NCI-H2171 (cell line): ENCODE measurements at places on chromosomes 3 and 15.

- no peak for DNase-seq
These were observed 57.8 kb upstream of the ETV5 start for GRCh38 chr3:186166491-186167288.

DNA sequence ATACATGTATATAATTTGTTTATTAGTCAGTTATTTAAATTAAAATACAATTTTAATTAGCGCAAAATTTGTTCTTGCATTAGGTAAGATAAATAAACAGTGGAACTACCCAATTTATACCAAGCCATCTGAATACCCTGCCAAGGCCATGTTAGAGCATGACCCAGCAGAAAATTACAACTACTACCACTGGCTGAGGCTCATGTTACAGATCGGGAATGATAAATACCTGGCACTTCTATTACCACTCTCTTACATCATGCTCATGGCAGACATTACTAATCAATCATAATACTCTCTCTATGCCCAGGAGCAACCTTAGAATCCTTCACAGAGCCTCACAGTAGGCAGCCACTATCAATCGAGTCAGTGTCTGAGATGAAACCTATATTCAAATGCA, 21.2 kb upstream of the LMOD3 start:
- peak; percentile 39 for DNase-seq

DNA sequence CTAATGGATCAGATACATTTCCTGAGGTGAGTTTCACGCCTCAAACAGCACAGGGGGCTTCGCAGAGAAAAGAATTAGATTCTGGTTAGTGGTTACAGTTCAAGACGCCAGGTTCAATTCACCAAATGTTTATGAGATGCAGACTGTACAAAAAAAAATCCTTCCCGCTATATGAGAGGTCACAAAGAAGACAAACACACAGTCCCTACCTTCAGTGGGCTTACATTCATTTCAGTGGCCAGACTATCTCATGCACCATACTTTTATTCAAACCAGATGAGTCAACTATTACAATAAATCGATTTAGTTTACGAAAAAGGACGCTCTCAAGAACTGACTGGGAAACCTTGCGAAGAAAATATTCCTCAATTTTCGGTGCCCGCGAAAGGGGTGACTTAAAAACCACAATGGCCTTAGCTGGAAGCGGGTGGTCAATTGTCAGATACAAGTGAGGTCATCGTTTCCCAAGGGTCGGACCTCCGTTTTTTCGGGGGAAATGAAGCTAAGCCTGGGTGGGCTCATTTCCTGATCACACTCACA, 695 bp downstream of the METTL6 start:
- no peak for DNase-seq

GRCh38 chr3:34132069-34132692, 333.8 kb downstream of the PDCD6IP start:
- peak; percentile 22 for DNase-seq

DNA sequence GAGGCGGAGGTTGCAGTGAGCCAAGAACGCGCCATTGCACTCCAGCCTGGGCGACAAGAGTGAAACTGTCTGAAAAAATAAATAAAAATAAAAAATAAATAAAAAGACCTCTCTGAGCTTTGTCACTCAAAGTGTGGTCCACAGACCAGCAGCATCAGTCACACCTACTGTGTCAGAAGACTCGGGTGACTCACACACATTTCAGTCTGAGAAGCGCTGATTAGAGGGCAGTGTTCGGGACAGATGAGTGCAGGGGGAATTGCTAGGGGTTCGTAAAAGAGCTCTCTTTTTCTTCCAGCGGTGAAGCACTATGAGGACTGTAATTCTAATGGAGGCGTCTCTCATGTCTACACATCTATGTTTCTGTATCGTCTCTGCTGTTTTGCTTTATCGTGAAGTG, 5.7 kb downstream of the PODXL2 start:
- DNase-seq: no peak

DNA sequence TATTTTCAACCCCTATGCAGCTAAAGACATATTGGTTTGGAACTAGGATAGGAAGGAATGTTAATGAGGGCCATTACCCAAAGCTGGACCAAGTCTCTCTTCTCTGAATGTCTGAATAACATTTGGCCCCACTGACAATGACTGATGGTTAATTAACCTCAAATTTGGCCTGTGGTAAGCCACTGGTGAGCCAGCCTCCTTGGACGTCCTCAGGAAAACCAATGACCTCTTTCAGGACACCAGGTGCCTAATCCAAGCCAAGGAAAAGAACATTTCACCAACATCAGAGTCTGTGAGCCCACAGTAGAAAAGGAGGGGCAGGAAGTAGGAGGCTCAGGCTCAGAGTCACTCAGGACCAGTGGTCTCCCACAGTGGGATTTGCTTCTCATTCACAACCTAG, 56.4 kb upstream of the ETV5 start:
- DNase-seq: no peak

DNA sequence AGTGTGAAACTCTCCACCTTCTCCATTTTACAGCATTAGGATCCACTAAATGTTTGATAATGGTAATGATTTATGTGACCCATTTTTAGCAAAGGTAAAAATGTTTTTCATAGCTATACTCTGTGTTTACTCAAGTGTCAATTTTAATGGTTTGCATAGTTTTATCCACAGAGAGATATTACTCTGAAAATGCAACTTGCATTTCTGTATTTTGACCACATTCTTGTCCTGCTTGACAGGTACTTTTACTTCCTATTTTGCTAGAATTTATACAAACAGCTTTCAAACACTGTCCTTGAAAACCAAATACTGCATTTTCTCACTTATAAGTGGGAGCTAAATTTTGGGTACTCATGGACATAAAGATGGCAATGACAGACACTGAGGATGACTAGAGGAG, 62.9 kb downstream of the SERPINI1 start:
- no peak for DNase-seq

DNA sequence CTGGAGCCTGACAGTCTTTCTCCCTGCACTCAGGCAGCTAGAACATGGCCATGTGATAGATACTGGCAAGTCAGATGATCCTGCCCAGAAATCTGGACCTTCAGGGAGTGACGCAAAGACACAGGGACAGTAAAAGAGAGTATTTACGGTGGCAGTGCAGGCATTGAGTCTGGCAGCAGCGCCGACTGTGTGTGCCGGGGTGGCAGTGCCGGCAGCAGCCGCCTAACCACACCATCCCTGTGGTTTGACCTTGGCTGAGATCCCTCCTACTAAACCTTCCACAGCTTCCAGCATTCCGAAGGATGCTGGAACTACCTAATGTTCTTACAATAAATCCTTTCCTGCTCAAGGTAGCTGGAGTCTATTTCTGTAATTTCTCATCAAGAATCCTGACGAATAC, 4.6 kb upstream of the TSPAN3 start:
- DNase-seq: no peak

DNA sequence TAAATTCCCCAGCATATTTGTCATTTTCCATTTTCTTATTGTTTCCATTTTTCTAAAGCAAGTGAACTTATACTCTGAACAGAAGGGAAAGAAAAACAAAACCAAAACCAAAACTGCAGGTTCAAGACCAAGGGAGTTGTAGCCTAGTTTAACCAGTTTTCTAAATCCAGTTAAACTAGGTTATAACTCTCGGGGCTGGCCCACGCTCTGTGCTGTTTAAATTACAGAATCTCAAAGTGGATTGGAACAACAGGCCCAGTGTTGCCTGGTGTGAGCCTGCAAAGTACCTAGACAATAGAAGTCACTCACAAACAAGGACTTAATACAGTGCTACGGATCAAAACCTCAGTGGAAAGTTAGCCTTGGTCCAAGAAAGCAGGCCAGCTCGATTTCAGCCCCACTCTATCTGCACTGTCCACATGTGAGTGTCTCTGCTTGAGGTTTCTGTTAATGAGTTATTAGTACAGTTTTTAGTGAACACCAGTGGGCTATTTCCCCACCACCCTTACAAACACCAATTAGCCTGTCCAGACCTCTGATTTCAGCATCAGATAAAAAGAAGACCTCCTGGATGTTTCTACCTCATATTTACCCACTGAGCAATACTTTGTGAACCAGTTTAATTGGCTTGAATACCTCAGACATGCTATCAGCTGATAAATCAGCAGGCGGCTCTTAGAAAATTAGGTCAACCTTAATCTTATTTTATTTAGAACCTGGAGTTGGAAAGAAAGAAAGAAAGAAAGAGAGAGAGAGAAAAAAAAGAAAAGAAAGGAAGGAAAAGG, 93.8 kb upstream of the PDZRN3 start:
- no peak for DNase-seq

DNA sequence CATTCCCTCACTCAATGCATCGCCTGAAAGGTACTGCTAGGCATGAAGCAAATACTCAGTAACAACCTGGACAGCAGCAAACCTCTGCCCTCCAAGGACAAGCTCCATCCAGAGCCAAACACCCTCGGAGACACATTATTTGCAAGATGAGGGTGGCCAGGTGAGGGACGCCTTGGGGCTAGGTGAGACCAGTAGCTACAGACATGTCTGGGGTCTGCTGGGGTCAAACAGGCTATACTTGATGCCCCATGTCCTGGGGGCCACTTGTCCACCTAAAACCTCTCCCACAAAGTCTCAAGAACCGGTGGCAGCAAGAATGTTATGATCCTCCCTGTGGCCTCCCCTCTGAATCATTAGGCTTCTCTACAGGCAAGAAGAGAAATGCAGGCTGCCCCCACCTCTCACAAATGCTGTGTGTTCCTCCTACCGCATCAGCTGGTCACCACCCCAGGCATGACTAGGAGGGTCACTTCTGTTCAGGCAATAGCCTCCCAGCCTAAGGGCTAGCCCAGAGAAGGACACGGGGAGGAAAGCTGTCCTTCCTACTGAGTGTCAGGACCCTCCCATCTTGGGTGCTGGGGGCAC, 54.3 kb downstream of the TBC1D2B start:
- DNase-seq: no peak

DNA sequence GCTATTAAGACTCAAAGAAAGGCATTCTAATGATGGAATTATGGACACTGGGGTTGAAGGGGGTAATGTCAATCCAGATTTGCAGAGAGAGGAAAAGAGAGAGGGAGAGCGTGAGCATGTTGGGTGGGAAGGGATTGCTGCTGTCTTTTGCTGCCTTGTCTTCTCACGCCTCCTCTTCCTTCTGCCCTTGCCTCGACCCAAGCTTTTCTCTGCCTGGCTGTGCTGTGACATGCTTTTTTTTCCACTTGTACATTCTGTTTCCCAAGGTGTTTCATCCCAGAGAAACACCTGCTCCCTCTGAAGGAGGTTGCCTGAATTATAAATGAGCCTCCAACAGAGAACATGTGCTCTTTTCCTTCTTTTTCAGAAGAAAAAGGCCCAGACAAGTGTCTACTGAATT, 80.3 kb downstream of the BDH1 start:
- peak; percentile 55 for DNase-seq

- DNase-seq: no peak
These were observed 98.3 kb upstream of the ABI3BP start for GRCh38 chr3:101091489-101091888.

DNA sequence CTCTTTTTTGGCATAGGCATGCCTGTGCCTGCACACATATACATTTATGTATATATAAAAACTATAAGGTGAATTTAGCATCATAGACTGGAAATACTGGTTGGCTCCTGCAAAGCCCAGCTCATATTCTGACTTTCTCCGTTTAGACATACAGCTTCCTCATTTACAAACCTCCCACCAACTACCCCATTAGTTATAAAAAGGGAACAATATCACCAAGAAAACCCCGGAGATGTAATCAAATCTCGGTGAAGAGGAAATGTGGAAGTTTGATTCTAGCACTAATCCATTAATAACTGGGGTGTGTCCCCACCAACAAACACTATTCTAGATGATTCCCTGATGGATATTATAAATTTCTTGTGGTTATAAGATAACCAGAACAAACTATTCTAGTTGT, 517.7 kb upstream of the TBL1XR1 start:
- no peak for DNase-seq

DNA sequence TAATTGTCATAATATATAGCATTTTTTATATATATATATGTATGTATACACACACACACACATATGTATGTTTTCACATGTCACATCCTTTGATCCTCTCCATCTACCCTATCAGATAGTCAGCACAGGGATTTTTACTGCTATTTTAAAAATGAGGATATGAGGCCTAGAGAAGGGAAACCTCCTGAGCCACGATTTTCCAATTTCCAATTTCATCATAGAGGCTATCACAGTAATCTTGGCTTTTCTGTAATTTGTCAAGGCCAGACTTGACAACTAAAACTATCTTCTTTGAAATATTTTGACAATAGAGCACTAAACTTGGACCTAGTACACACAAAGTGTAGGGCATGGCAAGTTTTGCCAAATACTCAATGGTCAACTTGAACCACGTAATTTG, 42.5 kb downstream of the IL1RAP start:
- DNase-seq: no peak

GRCh38 chr15:25670025-25670554, 193.0 kb downstream of the ATP10A start:
- peak; percentile 1 for DNase-seq

GRCh38 chr3:155026999-155027591, 53.0 kb upstream of the MME start:
- no peak for DNase-seq

GRCh38 chr3:36965440-36965839, 20.6 kb upstream of the TRANK1 start:
- no peak for DNase-seq

DNA sequence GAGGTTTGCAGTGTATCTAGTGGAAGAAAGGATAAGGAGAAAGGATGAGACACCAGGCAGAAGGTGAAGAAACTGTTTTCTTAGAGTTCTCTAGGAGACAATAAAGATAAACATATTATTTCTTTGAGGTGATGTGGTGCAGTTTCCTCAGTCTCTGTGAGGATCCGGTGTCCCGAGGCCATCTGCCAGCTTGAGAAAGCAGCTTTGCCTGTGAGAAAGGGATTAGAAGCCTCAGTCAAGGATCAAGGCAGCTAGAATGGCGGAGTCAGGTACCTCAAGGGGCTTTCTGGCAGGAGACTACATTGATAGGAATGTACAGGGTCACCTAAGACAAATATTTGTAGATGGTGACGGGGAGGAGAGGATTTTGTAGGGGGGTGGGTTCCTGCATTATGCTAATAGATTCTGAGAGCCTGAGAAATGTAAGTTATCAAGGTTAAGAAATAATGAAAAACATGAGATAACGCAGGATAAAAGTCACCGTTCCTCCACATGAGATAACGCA, 103.9 kb upstream of the MB21D2 start:
- no peak for DNase-seq

DNA sequence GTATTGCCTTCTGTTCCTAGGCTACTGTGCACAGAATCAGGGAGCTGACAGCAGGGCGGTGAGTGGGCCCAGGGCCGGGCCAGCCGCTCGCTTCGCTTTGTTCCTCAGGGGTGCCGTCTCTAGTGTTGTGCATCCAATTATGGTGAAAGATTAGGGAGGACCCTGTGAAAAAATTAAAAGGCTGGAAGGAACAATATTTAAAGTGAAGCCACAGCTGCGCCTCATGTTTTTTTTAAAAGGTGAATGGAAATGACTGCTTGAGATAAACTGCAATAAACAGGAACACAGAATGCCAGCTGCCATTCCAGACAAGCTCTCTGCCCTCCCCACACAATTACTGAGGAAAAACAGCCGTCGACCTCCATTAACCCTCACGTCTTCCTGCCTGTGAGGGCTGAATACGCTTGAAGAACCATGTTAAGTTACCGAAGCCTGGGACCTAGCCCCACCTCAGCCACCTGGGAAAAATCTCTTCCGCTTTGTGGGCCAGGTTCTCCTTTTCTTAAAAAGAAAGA, 132.0 kb upstream of the IL12A start:
- DNase-seq: peak; percentile 98

GRCh38 chr15:62136911-62137865, 27.9 kb downstream of the C2CD4B start:
- DNase-seq: no peak
